Stimulated activated CD8-positive, alpha-beta memory T cell treated with anti-CD3 and anti-CD28 coated beads, Interleukin-4, amount 100 ng/mL, for 1 hour (primary cell): ENCODE measurements at places on chromosomes 2 and 18.

GRCh38 chr2:127324635-127325034 is 30.7 kb upstream of the ERCC3 start:
- DNase-seq: no peak

DNA sequence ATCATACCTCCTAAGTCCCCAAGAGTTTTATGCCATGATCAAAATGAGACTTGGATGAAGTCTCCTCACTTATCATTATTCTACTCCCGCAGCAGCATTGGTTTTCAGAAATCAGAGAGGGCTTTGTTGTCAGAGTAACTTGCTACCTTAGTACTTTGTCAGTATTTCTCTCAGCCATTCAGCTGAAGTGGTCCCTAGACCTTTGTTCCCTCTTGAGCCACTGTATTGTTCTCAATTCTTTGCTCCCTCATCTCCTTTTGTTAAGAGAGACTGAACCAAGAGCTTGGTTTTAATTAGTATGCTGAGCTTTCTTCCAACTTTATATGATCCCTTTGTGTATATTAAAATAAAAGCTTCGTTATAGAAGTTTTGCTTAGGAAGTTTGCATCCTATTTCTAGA is 133.4 kb downstream of the DOCK10 start:
- DNase-seq: no peak

- no peak for DNase-seq
Measured at GRCh38 chr2:119231975-119232665, 8.5 kb downstream of the STEAP3 start.

- no peak for DNase-seq
Measured at GRCh38 chr2:20622731-20623130, 28.2 kb downstream of the HS1BP3 start.

- DNase-seq: no peak
Measured at GRCh38 chr2:33146102-33146501, 199.3 kb downstream of the LTBP1 start.

DNA sequence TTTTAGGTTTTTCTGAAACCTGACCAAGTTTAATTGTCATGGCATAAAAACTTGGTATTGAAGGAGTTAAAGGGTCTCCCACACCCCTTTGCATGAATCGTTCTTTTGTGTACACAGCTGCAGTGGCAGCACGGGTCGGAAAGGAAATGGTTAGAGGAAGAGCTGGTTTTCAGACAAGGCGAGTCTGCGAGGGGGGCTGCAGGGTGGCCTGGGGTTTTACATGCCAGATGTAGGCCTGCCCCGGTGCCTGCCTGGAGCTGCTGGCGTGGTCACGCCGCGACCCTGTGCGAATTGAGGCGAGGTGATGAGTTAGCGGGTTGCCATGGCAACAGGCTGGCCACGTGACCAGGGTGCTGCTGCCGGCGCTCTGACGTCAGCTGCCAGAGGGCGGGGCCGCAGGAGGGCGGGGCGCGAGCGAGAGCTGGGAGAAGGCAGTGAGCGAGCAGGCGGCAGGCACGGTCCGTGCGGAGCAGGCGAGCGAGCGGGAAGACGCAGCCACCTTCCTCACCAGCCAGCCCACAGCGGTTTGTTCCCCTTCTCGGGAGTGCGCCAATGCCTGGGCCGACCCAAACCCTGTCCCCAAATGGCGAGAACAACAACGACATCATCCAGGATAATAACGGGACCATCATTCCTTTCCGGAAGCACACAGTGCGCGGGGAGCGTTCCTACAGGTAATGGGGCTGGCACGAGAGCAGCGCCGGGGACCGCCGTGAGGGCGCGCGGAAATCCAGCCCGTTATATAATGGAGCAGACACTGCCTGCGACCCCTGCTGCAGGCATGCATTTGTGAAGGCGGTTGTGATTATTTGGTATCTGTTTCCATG is at the start of gene MAPRE2:
MAPRE2 (plus strand) TSS at position 426 of the 827 bp plus-strand sequence; CDS start at position 553, 127 bp downstream.
- DNase-seq: peak; percentile 99

DNA sequence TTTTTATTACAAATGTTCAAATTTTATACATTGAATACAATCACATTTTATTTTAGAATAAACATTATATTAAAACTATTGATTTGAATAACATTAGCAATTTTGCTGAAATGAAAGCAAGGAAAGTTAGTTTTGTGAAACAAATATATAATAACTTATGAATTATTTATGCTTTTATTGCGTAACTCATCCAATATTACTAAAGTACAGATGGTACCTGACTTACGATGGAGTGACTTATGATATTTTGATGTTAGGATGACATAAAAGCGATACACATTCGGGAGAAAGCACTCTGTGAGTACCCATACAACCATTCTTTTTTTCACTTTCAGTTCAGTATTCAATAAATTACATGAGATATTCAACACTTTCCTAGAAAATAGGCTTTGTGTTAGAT is 26.5 kb downstream of the GPR39 start:
- DNase-seq: no peak

DNA sequence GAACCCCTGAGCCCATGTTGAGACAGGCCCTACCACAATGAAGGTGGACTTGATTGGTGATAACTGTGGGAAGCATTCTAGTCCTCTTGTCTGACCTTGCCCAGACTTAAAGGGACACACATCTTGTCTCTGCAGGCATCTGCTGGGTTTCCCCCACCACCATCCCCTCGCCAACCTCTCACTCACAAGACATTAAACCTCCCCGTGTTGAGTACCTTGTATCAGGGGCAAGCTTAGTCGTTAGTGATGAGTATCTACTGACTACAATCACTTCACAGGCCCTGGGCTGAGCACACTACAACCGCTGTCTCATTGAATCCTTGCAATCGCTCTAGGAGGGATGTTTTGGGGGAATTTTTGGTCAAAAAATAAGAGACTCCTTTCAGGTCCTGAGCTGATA is 86.0 kb downstream of the ICOS start:
- no peak for DNase-seq

GRCh38 chr2:177241711-177242120 is 22.8 kb downstream of the NFE2L2 start:
- DNase-seq: no peak

DNA sequence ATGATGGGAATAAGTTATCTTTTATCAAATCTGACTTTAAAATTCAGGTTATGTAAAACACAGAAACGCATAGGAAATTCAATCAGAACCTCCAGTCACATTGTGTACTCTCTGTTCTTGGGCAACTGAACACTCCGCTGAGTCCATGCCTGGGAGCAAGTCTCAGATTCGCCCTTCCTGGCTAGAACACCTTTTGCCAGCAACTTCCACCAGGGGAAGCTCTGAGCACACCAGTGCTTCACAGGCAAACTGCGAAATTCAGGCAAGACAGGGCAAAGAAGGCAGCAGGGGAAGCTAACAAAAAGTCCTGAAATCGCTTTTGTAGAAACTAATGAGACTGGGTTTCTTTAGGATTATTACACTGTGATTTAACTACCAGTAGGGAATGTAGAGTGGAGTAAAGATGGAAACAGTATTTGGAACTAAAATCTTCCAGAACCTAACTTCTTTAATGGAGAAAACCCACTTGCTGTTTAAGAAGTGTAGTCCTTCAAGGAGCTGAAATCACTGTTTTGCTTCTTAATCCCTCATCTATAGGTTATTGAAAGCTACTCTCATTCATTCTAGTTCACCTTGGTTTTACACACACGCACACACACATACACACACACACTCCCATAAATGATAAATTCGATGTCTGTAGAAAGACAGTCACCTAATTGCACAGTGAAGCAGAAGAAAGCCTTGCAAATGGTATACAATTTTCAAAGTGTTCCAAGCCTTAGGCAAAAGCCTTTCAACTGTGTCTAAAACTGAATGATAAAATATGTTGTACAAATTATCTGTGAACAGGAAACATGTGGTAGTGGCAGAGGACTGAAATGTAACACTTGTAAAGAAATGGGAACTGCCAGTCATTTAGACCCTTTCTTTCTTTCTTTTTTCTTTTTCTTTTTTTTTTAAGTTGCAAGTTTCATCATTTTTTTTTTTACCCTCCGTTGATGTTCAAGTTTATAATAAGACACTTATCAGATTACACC is 214.5 kb downstream of the TMEM182 start:
- DNase-seq: no peak

DNA sequence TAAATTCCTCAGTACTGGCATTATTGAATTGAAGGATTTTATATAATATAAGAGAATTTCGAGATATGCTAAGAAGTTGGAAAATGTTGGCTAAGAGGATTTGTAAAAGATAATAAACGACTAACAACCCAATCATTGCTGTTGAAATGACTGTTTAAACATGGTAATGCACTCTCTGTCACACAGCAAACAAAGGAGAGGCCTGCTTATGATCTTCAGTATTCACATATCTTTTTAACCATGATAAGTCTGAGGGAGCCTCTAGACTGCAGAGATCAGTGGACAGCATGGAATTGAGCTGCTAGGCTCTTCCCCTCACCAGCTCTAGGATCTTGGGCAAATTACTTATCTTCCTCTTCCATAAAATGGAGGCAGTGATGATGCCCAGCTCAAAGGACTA is 2.7 kb downstream of the KCTD18 start:
- DNase-seq: no peak

DNA sequence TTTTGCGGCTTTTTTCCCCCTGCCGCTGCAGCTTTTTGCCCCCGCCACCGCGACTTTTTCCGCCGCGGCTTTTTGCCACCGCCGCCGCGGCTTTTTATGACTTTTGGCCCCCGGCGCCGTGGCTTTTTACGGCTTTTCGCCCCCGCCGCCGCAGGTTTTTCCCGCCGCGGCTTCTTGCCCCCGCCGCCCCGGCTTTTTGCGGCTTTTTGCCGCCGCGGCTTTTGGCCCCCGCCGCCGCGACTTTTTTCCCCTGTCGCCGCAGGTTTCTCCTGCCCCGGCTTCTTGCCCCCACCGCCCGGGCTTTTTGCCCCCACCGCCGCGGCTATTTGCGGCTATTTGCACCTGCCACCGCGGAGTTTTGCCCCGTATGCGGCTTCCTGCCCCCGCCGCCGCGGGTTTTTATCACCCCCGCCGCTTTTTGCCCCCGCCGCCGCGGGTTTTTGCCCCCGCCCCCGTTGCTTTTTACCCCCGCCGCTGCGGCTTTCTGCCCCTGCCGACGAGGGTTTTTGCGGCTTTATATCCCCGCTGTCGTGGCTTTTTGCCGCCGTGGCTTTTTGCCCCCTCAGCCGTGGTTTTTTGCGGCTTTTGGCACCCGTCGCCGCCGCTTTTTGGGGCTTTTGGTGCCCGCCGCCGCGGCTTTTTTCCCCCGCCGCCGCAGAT is 2750.9 kb downstream of the RPIA start:
- DNase-seq: no peak

DNA sequence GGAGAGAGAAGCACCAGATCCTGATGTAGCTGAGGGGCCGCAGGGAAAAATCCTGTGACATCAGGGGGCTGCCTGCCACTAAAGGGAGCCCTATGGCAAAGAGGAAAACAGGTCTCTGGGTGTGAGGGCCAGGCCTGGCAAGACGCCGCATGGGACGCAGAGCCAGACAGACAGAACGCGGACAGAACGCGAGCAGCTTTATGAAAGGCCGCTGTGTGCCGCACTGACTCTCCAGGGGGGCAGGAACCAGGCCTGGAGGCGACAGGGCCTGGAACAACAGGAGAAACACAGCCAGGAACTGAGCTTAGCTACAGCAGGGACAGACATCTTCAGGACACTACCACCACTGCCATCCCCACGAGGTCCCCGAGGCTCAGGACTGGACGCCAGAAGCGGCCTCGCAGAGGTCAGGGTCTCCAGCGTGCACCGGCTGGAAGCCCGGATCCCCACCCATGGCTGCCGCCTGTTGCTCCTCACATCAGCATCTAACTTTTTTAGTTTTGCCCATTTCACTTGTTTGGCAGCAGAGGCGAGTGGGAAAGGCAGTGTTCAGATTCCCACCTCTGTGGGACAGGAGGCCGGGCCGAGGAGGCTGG is 131.6 kb downstream of the VAPA start:
- DNase-seq: no peak

DNA sequence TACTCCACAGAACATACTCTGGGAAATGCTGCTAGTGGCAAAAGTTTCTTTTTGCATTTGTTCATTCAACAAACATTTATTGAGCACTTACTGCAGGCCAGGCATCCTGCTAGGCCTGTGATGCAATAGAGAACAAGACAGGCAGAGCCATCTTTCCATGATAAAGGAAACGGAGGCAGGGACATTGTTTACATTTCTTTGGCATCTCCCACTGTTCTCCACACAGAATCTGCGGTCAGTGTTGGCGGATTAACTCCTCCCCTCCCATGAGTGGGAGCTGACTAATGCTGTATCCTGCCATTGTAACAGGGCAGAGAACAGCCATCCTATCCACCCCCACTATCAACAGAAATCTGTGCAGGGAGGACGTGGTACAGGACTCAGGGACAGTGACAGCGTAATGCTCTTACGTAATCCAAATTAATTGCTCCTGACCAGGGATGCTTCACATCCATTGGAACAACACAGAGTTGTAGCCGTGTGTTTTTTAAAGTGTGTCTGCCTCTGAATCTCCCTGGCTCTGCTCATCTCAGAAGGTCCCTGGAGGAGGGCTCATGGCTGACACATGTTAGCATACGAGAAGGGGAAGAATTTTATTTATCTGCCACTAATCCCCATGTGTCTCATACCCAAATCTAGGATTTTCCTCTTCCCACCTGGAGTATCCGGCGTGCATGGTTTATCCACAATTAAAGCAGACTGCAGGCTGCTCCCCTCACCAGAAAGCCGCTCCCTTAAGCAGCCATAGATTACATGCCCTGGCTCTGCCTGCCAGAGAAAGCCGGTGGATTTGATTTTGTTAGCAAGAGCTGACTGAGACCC is 32.3 kb downstream of the STEAP3 start:
- DNase-seq: no peak

DNA sequence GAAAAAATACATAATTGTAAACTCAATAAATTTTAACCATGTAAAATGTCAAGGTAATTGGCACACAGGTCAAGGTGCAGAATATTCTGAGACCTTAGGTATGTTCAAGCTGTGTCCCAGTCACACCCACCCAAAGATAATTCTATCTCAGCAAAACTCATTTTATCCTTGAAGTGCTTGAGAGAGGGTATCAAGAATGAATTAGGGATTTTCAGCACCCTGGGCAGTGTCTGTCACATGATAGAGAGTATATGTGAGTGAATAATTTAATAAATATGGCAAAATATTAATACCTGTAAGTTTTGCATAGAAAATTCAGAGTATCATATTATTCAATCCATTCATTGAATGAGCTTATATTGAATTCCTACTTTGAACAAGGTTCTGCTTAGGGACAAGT is 567.9 kb downstream of the FBXO15 start:
- DNase-seq: no peak

- DNase-seq: no peak
Measured at GRCh38 chr2:199505755-199506403, 48.1 kb upstream of the SATB2 start.

DNA sequence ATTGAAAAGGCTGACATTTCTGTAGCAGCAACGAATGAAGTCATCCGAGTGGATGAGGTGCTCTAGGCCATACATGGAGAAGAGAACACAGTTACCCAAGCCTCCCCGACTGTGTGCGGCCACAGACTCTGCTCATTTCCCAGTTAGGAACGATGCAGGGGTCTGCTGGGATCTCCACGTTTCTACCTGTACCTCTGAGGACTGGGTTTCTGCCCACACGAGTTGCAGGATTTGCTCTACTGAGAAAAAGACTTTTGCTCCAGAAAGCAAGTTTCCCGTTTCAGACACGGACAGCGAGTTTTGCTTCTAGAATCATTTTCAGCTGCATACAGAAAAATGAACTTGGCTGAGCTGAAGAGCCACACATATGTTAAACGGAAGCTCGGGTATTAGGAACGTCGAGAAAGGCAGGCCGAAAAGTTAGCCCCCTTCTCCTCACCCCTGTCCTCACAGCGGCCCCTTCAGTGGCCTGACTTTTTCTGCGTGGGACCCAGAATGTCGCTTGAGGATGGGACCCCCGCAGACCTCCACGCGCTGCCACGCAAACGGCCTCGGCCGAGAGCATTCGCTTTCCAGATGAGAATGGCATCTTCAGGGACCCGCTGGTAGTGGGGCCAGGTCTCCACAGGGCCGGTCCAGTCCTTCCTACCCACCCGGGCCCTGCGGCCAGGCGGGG is 582 bp upstream of the RAB31 start:
- no peak for DNase-seq

GRCh38 chr2:53150146-53150545 is 617.5 kb upstream of the CHAC2 start:
- no peak for DNase-seq
